Sigmoid colon (tissue), 7 donors: ENCODE measurements at places on chromosomes 12 and 14.

- no peak for DNase-seq
Observed at GRCh38 chr12:2551412-2551900, 243.3 kb upstream of the FKBP4 start.

- DNase-seq, result no peak
Observed at GRCh38 chr14:66152302-66152701, 333.9 kb upstream of the CCDC196 start.

- no peak for DNase-seq
Observed at GRCh38 chr12:99709619-99710018, 62.1 kb downstream of the GARIN6 start.

DNA sequence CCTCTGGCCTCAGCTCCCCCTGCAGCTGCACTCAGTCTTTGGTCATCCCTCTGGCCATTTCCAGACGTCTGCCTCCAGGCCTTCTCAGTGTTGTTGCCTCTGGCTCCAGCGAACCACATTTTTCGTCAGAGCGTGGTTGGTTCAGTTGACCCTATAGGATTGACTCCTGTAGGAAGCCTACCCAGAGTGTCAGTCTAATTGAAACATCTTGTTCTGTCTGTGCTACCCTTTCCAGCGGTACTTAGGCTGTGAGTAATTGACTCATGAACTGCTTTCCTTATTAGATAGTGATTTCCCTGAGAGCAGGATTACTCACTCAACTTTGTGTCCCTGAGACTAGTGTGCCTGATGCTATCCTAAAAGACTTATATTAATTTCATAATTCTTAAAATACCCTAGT lies 373.2 kb downstream of the ATP23 start:
- no peak for DNase-seq

DNA sequence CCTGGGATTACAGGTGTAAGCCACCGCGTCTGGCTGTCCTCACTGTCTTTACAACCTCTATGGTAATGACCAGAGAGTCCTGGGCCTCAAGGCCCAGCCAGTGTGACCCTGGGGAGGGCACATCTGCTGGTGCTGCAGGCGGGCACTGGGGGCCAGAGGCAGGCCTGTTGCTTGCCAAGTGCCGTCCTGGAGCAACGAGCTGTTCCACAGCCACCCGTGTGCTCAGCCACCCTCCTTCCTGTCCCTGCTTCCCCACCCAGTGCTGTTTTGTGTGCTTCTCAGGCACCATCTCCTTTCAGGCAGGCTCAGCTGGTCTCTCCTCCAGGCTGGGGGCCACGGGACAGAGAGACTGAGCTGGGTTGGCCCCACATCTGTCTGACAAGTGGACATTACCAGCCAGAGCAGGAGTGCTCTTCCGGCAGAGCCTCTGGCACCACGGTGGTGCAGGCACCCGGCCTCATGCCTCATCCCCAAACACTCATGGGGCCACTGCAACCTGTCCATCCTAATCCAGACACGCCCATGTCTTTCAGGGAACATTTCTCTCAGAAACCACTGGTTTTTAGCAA lies 9.0 kb downstream of the SLC25A47 start:
- no peak for DNase-seq

DNA sequence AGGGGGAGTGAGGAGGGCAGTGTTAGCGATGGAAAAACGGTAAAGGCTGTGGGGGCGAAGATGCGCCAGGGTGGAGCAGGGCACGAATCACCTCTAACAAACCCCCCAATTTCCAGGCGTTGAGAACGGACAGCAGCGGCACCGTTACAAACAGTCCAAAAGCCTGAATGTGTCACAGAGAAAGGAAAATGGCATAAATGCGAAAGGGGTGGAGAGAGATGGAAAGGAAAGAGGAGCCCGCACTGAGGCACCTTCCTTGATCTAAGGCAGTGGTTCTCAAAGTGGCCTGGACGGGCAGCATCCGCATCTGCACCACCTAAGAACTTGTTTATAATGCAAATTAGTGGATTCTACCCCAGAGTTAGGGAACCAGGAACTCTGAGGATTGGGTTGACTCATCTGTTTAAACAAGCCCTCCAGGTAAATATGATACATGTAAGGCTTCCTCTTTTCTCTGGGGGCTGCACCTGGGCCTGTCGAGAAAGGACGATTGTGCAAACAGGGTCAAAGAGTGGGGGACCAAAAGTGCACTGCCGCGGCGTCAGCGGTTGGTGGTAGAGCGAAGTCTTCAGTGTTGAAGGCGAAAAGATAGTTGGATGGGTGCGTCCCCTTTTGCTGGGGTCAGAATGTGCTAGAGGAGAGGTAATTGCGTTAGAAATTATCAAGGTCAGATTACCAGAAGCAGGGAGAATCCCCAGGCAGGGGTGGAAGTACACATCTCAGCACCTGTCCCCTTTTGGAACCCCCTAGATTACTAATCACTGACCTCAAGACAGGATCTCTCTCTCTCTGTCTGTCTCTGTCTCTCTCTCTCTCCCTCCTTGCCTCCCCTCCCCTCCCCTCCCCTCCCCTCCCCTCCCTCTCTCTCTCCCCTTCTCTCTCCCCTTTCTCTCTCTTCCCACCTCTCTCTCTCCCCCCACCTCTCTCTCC lies 1.3 kb upstream of the KCNH5 start:
- no peak for DNase-seq

DNA sequence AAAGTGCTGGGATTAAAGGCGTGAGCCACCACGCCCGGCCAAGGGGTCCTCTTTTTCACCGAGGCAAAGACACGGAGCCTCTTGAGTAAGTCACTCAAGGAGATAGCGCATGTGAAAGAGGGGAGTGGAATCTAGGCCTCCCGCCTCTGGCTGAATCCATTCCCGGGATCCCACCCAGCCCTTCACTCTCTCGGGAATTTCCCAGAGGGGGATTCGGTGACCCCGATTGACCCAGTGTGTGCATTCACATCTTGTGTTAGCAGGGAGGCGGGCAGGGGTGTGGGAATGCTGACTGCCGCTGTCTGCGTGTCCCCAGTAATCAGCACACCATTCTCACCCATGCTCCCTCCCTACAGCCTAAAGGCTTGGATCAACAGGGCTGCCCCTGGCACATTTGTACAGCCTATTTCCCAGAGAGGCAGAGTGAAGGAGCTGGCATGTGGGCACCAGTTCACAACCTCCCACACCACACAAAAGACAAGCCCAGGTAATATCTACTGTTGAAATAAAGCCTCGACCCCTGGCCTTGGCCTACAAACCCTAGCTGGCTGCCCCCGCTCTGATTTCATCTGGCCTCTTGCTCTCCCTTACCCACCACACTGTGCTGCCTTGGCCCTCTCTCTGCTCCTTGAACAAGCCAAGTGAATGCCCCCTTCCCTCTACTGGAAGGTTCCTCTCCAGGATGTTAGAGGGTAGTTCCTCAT lies 1.3 kb upstream of the LTBP2 start:
- DNase-seq, result no peak
